NCI-H510A (cell line): ENCODE measurements at places on chromosomes 12 and 14.

DNA sequence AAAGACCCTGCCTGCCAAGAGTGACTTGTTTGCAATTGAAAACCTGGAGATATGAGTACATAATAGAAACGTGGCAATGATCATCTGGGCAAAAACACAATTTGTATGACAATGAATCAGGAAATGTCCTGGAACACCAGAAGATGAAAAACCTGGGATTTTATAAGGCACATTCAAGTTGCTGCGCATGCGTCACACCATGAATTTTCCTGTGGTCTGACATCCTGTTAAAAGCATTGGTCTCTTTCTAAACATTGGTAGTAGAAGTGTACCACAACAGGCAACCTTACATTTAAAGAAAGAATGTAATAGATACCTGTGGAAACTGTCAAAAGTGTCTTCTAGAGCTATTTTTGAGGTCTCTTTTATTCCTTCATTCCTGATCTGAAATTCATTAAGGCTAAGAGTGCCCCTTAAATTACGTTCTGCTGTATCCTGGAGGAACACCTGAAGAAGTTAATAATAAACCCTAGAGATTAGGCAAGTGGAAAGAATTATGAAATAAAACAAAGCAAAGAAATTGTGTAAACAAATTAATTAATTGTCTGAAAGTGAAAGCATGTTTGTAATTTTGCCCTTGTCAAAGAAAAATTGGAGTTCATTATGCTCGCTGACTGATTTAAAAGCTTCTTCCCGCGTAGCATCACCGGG, 676.5 kb downstream of the DIO2 start:
- DNase-seq: no peak

DNA sequence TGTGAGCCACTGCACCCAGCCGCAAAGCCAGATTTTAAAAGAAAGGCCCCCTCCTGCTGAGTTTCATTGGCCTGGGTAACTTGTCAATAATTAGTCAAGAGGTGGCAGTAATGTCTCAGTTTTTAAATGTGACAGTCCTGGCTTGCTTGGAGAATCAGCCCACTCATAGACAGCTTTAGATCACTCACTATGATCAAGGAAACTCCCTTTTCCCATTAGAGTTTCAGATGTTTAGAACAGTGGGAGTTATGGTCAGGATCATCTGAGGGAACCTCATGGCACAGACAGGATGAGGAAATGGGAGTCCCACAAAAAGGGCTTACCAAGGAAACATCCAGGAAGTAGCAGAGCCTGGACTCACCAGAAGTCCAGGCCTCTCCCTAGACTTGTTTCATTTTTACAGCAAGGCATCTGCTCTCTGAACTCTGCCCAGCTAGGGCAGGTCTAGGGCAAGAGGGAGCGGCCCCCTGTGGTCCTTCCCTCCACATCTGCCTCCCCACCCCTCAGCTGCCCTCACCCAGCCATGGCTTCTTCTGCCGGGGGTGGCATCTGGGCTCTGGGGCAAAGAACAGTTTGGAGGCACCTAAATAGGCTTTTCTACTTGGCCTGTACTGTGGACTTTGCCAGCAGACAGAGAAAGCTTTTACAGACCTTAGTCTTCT, 11.2 kb downstream of the BCL2L14 start:
- no peak for DNase-seq

DNA sequence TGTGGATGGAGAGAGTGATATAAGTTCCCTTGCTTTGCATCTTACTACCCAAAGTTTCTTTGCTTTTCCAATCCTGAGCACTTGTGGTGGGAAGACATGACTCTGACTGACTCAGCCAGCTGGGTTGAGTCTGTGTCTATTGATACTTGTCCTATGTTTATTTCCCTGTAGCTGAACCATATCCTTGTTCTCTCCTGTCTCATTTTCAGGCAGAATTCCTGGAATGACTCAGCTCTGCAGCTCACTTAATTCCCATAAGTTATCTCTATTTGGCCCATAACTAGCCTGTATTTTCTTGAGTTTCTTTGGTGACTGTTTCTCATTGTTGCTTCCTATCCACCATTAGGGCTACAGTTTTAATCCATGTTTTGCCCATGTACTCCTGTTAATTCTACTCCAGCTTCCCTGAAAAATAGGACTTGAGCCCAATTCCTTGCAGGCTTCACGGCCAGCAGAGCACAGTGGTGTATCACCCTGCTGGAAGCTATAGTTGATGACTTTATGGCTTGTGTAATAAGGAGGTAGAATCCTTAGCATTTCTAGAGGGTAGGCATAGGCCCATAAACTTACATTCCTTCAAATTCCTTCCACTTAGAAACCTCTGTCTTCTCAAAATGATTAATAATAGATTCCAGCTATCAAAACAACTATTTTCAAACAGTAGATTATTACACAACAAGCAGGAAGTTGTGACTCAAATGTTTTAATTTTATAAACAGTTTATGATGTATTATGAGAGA, 183.1 kb downstream of the TMTC3 start:
- no peak for DNase-seq

DNA sequence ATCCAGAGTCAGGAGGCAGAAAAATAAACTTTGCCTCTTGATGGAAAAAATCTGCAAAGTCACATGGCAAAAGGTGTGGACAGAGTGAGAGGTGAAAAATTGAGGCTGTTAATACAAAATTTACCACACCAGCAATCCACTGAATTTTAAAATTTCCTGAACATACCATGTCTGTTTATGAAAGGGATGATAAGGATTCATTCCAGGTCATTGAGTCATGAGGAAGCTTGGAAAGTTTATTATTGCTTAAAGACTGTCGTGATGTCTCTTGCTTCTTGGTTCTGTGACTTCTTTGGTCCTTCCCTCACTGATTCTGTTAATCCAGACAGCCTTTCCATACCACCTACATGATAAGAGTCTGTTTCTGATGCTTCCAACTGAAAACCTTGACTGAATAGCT, 73.2 kb downstream of the TTC6 start:
- no peak for DNase-seq

DNA sequence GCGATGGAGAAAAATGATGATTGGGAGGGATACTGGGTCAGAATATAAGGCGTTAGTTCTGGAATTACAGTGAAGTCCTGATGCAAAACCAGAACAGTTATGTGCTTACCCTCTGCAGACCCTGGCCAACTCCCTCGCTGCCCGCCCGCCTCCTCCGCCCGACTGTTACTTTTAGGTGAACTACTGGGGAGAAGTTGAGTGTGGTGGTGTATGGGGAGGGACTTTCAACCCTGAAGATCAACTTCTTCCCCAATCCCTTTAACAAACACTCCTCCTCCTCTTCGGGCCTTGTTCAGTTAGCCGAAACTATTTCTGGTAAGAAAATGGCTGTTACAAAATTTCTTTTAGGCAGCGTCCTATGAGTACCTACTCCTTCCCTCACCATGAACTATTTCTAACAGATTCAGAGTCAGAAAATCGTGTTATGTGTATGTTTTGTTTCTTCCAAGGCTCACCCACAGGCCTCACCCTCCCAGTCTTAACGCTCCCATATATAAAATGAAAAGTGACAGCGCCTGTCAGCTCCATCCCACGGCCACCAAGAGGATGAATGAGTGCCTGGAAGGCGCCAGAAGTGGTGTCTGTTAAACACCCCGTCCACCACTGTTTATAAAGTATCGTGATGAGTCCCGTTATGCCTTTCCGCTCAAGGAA, 1.3 kb downstream of the FBXO33 start:
- DNase-seq: no peak

DNA sequence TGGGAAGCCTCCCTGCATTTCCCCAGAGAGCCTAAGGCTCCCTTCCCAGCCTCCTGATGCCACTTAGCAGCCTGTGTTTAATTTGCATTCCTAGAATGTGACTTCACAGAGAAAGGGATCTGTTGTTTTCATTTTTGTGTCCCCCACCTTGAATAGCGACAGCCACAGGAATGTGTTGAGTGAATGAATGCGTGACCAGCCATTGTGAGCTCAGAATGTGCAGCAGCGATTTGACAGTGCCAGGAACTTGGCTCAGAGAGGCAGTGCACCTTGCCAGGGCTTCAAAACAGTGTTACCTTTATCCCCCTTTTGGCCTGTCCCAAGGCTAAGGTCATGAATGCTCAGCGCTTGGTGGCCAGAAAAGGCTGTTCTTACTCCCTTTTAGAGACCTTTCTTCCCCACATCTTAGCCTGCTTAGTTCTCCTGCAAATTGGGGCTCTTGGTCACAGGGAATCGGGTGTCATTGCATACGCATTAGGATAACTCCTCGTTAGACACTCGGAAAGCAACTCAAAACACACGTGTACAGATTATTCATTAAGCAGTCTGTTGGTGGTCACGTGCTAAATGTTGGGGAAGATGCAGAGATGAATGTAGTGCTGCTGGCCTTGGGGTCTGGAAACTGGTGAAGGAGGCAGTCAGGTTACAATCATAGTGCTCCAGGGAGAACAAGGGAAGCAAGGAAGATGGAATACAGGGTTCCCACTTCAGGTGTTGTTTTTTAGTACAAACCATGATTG, 9.8 kb downstream of the NTF3 start:
- DNase-seq: no peak

DNA sequence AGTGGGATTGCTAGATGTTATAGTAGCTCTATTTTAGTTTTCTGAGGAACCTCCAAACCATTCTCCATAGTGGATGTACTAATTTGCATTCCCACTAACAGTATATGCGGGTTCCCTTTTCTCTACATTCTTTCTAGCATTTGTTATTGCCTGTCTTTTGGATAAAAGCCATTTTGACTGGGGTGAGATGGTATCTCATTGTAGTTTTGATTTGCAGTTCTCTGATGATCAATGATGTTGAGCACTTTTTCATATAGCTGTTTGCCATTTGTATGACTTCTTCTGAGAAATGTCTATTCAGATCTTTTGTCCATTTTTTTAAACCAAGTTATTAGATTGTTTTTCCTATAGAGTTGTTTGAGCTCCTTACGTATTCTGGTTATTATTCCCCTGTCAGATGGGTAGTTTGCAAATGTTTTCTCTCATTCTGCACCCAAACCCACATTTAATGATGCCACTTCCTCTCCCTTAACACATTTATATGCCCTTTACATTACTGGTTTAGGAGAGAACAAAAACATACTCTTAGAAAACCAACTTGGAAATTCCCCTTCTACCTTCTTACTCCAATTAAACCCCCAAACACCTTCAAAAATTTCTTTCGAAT, 48.2 kb downstream of the NELL2 start:
- no peak for DNase-seq

DNA sequence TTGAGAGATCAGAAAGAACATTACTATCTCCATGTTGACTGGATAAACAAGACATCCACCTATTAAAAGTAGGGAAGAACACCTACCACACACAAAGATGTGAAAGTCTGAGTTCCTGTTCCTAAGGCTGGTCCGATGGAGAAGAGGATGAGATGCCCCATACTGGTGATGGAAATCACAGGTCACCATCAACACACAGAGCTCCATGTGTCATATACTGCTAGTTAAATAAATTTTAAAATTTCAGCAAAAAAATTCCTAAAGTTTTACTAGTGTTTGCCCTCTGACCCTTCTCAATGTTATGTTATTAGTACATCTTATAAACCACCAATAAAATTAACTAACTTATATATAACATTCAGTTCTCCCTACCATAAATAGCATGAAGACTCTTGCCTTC, 59.1 kb downstream of the KCNA5 start:
- no peak for DNase-seq

- DNase-seq: no peak
Observed at GRCh38 chr14:54570047-54570446, 3.1 kb downstream of the SAMD4A start.

- DNase-seq: no peak
Observed at GRCh38 chr14:35810963-35811362, 1.9 kb upstream of the RALGAPA1 start.

DNA sequence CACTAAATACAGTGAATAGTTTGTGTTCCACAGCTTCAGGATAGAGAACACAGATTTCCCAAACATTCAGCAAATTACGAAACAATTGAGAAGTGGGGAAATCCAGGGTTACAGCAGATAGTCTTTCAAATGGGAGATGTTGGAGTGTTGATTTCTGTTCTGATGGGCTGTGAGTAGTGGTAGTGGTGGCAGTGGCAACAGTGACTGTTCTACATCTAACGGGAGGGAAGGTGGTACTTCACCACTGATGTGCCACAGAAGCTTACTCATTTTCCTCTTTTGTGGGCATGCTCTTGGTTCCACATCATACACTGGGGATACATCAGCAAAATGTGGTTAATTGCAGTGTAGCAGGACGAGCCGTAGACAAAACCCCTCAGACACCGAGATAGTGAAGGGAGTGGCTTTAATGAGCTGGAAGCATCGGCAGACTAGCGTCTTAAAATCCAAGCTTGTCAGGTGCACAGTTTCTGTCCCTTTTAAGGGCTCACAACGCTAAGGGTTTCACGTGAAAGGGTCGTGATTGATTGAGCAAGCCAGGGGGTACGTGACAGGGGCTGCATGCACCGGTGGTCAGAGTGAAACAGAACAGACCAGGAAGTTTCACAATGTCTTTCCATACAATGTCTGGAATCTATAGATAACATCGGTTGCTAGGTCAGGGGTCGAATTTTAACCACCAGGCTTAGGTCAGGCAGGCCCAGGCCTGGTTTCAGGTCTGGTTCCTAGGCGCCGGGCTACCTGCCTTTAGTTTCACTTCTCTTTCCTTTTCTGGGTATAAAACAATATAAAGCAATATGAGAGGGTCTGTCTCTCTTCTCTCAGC, 330.6 kb upstream of the FBXO33 start:
- DNase-seq: no peak

DNA sequence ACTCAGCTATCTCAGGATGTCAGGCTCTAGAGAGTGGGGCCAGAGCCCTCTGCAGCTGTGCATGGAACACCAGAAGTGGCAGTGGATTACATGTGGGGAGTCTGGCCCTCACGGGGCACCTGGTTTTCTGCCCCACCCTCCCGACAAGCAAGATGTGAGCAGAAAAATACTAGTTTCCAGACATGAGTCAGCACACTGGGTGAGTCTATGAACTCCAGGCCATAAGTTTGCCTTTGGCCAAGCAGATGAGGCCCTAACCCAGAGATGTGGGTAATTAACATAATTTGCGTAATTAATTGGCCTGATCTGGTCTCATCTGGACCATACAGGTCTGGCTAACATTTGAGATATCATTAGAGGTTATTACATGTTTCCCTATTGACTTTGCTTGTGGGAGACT, 37.7 kb upstream of the SLC24A4 start:
- no peak for DNase-seq

GRCh38 chr14:36394593-36394992, 74.2 kb upstream of the MBIP start:
- no peak for DNase-seq

DNA sequence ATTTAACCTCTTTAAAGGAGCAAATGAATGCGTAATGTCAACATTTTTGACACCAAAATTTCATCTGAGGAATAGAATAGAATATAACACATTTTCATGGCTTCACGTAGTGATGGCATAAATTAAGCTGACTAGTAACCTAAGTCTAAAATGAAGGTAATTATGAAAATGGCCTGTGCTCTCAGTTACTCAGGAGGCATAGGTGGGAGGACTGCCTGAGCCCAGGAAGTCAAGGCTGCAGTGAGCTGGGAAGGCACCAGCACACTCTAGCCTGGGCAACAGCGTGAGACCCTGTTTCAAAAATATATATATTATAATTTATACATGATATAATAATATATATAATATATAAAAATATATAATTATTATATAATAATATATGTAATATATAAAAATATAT, 383.2 kb upstream of the ATP2B1 start:
- DNase-seq: no peak

GRCh38 chr14:52954346-52955214, 3.7 kb upstream of the FERMT2 start:
- DNase-seq: no peak

GRCh38 chr12:132467511-132467910, 22.4 kb upstream of the FBRSL1 start:
- DNase-seq: no peak
